Kidney (tissue), 22 donors: ENCODE measurements at places on chromosomes 6 and 20.

- no peak for DNase-seq
These were observed 459.2 kb downstream of the RFPL4B start for GRCh38 chr6:112806163-112806865.

- DNase-seq = peak; percentile 46
These were observed 312.5 kb downstream of the EYA4 start for GRCh38 chr6:133553652-133554051.

- no peak for DNase-seq
These were observed 195.0 kb upstream of the TSHZ2 start for GRCh38 chr20:52777171-52777570.

DNA sequence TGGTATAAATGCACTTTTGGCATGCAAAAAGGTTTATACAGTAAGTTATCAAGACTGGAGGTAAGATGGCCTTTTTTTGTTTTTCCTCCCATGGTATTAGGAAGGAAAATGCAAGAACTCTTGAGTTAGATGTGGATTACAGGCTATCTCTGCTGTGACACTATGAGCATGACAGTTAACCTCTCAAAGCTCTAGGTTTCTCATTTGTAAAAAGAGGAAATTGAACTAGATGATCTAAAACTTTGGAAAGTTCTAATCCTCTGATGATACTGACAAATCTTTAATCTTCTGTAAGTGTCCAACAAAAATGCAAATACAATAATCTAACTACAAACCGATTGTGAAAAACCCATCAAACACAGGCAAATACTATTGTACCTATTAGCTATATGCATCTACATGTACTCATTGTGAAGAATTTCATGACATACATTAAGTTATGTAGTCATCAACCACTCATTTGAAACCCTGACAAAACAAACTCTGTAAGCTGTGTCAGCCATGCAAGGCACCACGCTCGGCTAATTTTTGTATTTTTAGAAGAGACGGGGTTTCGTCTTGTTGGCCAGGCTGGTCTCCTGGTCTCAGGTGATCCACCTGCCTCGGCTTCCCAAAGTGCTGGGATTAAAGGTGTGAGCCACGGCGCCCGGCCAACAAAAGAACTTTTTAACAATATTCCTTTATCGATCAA is 4.2 kb downstream of the CDK19 start:
- no peak for DNase-seq

GRCh38 chr6:100472674-100473073 is 8.0 kb upstream of the SIM1 start:
- DNase-seq = no peak

DNA sequence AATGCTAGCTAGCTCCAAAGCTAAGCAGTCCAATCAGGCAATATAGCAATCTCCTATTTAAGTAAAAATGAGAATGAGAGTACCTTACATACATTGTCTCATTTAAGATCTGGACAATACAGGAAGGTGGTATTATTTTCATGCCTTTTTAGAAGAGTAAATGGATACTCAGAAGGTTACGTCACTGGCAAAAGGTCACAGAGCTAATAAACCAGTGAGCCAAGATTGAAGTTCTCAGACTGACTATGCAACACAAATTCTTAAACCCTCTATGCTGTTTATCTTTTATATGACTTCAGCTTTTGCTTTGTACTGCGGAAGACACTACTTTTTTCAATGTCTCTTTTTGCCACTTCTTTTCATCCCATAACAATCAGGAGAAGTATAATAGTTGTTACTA is 135.2 kb upstream of the PRL start:
- DNase-seq = no peak

- no peak for DNase-seq
These were observed 73.8 kb downstream of the EDN3 start for GRCh38 chr20:59374261-59374660.

DNA sequence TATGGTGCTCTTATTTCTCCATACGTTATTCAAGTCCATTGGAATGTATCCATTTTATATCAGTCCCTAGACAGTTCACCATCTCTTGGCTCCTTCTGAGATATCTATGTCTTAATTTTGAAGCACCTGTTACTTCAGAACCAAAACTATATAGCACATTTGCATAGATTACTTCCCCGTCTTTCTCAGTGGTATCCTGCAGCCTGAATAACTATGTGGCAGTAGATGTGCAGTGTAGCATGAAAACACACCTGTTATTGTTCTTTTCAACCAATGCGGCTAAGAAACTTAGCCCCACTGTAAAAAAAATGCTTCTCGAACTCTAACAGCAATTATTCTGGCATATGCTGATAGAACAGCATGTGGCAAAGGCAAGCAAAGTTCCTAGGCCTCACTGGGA is 1184.4 kb upstream of the ADGRB3 start:
- DNase-seq = no peak

GRCh38 chr6:68069921-68070710 is 565.0 kb upstream of the ADGRB3 start:
- DNase-seq = no peak

GRCh38 chr6:25637211-25637610 is 14.8 kb upstream of the SCGN start:
- no peak for DNase-seq

DNA sequence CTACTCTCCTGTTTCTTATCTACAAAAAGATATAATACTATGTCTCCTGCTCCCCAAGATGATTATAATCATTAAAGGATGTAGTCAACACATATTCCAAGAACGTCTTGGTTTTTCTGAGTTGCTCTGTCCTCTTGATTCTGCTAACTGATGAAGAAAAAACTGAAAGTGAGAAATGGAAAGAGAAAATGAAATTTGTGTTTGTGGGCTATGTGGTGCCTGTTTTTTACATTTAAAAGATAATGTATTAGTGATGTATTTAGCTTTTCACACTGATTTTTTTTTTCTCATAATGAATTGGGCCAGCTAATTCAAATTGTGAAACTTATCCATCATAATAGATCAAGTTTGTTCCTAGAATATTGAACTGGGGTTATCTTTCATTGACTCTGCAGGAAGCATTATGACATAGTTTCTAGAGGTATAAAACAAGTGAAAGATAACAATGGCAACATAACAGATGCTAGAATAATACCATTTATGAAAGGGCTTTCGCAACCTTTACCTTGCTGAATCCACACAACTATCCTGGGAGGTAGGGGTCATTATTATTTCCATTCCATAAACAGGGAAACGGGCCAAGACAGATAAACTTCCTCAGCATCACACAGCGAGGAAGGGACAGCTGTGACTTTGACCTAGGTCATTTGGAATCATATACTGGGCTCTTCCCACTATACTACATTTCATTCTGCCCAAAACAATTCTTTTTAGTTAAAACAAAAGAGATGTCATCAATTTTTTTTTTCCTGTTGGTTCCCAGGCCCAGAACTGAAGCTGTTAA is 336.7 kb downstream of the GJA1 start:
- DNase-seq = no peak

- no peak for DNase-seq
These were observed 19.4 kb downstream of the DSTN start for GRCh38 chr20:17589161-17589834.

- DNase-seq = no peak
These were observed 2.1 kb downstream of the TMEM14B start for GRCh38 chr6:10749734-10750133.

DNA sequence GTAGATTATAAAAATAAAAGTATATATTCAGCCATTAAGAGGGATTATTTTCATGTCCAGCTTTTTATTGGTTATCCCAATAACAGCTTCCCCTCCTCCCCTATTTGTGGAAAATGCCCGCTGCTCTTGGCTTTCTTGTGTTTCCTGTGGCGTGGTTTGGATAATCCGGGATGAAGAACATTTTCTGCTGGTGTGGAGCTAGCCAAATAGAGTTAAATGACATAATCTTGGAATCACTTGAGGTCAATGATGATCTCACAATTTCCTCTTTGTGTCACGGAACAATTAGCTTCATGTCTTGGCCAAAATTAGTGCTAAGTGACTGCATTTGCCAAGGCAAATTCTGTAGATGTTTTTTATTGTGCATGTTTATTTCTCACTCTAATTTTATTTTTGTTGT is 394.0 kb downstream of the LAMA2 start:
- no peak for DNase-seq

- no peak for DNase-seq
These were observed 43.0 kb upstream of the SYNCRIP start for GRCh38 chr6:85685713-85686112.

- DNase-seq = no peak
These were observed 639 bp upstream of the ZNF335 start for GRCh38 chr20:45972500-45973183.

DNA sequence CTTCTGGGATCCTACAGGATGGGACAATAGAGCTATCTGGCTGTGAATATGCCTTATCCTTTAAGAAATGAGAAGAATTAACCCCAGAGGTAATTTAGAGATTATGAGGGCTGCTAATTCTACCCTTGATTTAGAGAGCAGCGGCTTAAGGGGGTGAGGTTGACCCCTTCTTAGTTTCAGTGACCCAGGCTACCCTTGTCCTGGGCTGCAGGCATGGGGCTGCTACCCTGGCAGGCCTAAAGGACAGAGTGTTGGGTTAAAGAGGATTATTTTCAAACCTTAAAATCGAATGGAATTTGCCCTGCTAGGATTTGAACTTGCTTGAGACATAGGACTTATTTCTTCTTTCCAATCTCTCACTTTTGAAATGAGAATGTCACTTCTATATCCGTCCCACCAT is 1343.4 kb downstream of the HACE1 start:
- no peak for DNase-seq
